ENCODE measurements at places on chromosomes 13 and 19. TPM values are rescaled to one million over a fixed set of nuclear protein-coding genes. Genes with fewer than 3 reads are reported as not detected.

- H3K27ac ChIP-seq, result no peak overlapping the region
- DNase-seq, result no peak
- no peaks in the 10 kb centered on the region for H3K4me1 ChIP-seq
Measured at GRCh38 chr13:44243198-44243857, 130.3 kb upstream of the SERP2 start.

DNA sequence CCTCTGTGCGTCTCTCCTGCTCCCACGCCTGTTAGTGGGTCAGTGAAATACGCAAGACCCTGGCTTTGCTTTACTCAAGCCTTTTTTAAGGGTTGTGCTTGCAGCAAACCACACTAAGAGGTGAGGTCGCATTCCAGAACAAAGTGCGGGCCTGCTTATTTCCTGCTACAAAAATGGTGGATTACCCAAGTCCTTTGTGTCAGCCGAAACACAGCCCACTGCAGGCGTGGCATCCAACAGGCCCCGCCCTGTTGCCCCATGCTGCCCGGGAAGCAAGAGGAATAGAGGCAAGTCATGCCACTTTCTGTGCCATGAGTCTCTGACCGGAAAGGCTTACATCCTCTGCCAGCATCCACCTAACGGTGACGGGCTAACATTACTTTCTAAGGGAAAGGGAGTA lies 7.7 kb upstream of the IRS2 start:
- H3K27ac ChIP-seq, result no peak overlapping the region
- H3K4me1 ChIP-seq, result peaks cover 24% of the 10 kb centered on the region
- DNase-seq, result no peak
- no peak overlapping the region for H3K4me3 ChIP-seq

DNA sequence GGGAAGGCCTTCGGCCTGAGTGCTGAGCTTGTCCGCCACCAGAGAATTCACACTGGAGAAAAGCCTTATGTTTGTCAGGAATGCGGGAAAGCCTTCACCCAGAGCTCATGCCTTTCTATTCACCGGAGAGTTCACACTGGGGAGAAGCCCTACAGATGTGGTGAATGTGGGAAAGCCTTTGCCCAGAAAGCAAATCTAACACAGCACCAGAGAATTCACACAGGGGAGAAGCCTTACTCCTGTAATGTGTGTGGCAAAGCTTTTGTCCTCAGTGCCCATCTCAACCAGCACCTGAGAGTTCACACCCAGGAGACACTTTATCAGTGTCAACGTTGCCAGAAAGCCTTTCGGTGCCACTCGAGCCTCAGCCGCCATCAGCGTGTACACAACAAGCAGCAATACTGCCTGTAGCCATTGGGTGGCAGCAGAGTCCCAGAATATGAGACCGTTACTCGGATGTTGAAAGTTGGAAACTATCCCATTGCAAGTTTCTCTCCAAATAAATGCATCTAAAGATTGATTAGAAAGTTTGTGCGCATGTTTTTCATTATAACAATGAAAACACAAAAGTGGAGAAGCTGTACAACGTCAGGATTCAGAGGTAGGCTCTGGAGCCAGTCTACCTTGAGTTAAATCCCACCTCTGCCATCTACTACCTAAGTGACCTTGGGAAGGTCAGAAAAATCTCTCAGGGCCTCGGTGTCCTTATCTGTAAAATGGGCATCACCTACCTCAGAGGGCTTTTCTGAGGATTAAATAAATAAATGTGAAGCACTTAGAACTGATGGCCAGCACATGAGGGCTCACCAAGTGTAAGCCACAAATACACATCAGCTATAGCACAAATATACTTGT lies 21.1 kb downstream of the ZNF473 start:
- H3K36me3 ChIP-seq, result peaks cover 40% of the 10 kb centered on the region
- no peak overlapping the region for H3K4me3 ChIP-seq
- no peaks in the 10 kb centered on the region for H3K4me1 ChIP-seq
- no peak for DNase-seq

The SRRM5 gene
- 0.12 TPM for total RNA-seq

The KLK12 gene
- total RNA-seq, result not detected

All from right lobe of liver (tissue), 6 donors.